ENCODE measurements at places on chromosomes 4 and X.

GRCh38 chr4:107966903-107967302 lies 22.8 kb upstream of the HADH start:
- no peak for DNase-seq

GRCh38 chrX:63128509-63128908 lies 222.6 kb downstream of the SPIN4 start:
- DNase-seq = no peak

DNA sequence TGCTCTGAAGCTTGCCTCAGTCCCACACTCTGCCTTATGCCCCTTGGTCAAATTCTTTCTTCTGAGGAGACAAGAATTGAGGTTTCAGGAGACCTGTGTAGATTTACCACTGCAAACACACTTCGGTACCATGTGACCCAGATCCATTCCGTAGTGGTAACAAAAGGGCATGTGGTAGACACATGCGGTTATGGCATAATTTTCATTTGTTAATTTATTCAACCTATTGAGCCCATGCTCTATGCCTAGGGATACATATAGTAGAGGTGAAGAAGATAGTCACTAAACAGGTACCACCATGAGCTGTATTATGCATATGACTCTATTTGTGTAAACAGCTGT lies 190.9 kb downstream of the NDST4 start:
- no peak for DNase-seq

DNA sequence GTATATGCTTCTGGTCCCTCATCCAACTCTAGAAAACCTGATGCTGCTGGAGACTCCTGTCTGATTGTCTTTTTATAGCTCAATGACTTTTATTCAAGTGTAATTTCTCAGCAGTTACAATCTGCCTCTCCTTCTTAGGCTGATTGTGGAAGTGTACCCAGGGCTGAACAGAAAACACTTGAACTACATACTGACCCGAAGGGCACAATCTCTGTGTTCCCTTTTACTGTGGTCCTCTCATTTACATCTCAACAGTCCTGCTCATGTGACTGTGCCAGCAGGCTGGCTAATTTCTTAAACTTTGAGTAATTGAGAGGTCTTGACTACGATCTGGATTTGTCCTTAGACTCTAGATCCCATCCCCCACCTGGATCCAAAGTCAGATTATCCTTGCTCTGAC lies 863.4 kb downstream of the PDHA2 start:
- no peak for DNase-seq

Measured in naive thymus-derived CD4-positive, alpha-beta T cell (primary cell).